ENCODE measurements at places on chromosomes 4 and X. TPM values are rescaled to one million over a fixed set of nuclear protein-coding genes. Genes with fewer than 3 reads are reported as not detected.

DNA sequence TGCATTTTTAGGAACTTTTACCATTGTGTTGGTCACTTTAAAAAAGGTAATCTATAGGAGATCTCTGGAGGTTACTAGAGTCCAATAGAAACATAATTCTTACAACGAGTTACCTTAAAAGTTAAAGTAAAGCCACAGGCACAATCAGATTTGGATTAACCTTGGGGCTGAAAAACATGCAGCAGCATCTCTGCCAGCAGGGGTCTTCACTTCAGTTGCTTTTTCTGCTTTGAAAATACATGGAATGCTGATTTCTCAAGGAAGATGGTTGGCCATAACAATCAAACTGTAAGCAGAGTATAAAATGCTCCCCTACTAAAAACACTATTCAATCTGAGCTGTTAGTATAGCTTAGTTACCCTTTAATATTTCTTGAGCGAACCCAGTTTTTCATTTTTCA, 1072.3 kb upstream of the PCDH10 start:
- H3K36me3 ChIP-seq: no peaks in the 10 kb centered on the region
- no peaks in the 10 kb centered on the region for H3K4me1 ChIP-seq
- no peaks in the 10 kb centered on the region for H3K27me3 ChIP-seq
- no peak overlapping the region for H3K4me3 ChIP-seq
- H3K27ac ChIP-seq: no peak overlapping the region

DNA sequence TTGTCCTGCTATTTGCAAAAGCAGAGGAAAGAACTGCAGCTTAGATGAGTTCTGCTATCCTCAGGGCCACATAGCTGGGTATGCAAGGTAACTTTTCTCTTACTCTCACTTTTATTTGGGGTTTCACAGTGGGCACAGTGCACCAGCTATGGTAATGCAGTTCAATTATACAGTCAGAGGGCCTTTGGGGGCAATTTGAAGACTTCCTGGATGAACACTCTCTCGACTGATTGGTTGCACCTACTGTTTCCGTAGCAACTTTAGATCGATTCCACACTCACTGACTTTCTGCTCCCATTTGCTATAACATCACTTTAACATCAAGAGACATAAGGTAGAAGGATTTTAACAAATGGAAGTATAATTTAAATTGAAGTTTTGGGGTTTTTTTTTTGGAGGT, 128.6 kb downstream of the SLC39A8 start:
- no peak overlapping the region for H3K4me3 ChIP-seq
- H3K27ac ChIP-seq: no peak overlapping the region
- no peaks in the 10 kb centered on the region for H3K4me1 ChIP-seq
- H3K36me3 ChIP-seq: no peaks in the 10 kb centered on the region

GRCh38 chr4:165489786-165490185, 111.0 kb downstream of the CPE start:
- no peaks in the 10 kb centered on the region for H3K36me3 ChIP-seq
- no peak overlapping the region for H3K4me3 ChIP-seq
- H3K27ac ChIP-seq: no peak overlapping the region
- no peak for DNase-seq
- no peaks in the 10 kb centered on the region for H3K4me1 ChIP-seq

CT45A5 gene
- not detected for total RNA-seq

Data from thymus (tissue), 14 donors.